ENCODE measurements at places on chromosomes 1 and 21.

GRCh38 chr1:67571901-67572593 lies 113.0 kb upstream of the GADD45A start:
- no peak for DNase-seq

DNA sequence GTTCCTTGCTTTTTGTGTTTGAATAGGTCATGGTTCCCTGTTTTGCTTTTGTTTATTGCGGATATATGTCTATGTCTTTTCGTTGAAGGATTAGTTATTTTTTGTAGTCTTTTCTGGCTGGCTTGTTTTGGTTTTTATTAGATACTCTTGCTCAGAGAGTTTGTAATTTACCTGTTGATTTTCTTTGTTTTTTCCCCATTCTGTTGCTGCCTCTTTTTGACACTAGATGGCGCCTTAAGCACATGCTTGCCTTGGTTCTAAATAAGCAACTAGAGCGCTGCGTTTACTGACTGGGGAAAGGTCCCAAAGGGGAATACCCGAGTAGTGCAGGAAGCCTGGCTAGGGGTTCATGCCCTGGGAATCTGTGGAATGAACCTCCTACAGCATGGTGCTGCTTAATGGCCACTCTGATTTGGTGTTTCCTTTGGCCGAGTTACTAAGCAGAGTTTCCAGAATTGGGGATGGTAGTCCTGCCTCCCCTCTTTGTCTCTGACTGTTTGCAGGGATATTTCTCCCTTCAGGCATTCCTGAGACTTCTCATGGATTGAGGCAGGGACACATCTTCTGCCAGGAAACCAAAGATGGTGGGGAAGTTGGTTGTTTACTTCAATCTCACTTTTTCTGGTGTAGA lies 143.2 kb downstream of the PTPRU start:
- DNase-seq = no peak

DNA sequence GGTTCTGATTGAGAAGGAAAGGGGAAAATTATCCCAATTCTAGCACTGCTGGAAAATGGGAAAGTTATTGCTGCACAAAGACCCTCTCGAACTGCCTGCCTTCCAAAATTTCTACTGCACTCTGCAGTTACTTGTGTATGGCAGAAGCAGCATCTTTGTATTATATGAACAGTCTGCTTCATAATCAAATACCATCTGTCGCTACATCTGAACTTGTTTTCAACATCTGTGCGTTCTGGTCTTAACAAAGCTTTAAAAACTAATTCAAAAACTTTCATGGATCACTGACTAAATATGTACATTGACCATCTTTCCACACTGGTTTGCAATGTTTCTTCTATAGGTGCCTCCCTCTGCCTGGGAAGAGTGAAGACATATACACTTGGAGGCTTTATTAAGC lies 79.2 kb downstream of the PROX1 start:
- no peak for DNase-seq

DNA sequence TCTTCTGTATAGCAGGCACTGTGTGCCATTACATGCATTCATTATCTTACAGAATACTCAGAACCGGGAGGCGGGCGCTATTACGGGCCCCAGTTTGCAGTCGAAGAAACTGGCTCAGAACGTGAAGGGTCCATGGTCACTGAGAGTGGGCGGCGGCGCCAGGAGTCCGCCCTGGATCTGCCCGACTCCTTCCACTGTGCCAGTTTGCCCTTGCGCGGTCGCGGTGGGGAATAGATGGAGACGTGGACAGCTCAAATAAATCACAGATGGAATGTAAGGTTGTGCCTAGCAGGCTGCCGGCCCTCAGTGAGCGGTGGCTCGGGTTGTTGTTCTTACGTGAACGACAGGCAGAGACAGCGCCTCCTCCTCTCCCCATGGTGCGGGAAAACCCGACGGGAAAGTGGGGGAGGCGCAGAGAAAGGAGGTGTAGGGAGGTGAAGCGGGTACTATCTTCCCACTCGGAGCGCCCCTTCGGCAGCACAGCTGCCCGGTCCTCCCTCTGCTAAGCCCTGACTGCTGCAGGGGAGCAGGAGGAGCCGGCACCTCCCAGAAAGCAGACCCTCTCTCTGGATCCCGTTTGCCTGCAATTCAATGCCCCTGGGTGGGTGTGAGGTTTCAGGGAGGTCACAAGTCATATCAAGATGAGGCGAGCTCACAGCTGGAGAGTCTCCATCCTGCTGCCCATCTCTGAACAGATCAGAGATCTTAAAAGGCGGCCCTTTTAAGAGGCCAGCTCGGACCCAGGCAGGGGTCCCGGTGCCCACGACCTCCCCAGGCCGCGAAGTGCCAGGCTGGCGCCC lies 1.1 kb downstream of the COL9A2 start:
- no peak for DNase-seq

DNA sequence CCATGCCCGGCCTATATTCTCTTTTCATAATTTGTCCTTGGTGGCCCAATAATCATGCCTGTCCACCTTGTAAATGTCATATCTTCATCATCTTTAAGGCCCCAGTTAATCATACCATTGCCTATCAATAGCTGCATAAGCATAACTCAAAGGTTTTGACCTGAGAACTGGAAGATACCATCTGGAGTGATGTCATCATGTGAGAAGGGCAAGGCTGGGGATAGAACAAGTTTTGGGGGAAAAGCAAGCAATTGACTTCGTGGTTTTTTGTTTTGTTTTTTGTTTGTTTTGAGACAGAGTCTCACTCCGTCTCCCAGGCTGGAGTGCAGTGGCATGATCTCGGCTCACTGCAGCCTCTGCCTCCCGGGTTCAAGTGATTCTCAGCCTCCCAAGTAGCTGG lies 6.2 kb downstream of the UBIAD1 start:
- no peak for DNase-seq

- DNase-seq = no peak
Measured at GRCh38 chr1:173205146-173206051, 1.7 kb downstream of the TNFSF4 start.

- no peak for DNase-seq
Measured at GRCh38 chr1:2603521-2604155, 17.1 kb downstream of the PRXL2B start.

DNA sequence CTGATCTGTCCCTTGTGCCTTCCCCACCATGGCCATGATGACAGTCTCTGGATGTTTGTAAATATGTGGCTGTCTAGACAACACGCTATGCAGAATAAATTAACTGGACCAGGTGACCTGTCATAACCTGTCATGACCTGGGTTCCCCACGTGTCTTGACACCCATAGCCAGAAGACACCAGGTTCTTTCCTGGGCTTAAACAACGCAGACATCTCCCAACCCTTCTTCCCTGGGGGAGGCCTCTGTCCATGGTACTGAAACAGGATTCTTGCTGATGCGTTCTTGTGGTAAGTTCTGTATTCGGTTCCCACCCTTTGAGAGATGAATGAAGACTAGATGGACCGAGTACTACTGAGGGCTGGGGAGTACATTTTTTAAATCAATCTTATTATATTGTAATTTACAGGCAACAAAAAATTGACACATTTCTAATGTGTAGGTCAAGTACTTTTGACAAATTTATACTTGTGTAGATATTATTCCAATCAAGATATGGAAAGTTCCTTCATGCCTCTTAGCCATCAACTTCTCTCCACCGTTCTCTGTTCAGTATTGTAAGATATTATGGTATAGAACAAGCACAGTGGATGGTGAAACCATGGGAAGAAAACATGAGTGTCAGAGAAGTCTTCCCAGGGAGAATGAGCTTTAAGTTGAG lies 738.8 kb downstream of the PTPRU start:
- DNase-seq = no peak

GRCh38 chr1:213683529-213683928 lies 304.2 kb upstream of the PROX1 start:
- DNase-seq = no peak

DNA sequence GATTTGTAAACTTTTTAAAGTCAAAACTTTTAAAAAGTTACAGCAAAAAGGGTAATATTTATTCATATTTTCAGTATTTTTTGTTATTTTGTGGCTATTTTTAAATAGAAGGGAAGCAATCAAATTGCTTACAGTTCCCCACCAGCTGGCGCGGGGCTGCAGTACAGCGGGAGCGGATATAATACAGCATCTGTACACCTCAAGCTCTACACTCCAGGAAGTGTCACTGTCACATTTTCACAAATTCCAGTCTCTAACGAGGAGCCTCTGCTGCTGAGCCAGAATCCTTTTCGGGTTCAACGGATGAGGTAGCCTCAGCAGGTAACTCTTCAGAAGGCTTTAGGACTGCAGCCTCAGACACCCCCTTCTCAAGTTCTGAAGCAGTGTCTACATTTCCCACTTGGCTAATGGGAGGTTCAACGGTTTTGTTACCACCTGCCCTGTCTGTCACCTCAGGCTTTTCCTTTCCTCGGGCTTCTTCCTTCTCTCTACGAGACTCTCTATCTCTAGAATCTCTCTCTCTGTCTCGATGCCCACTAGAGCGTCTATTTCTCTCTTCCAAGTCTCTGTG lies 11.7 kb downstream of the SOD1 start:
- DNase-seq = no peak

- DNase-seq = no peak
Measured at GRCh38 chr1:31730336-31731048, 26.7 kb upstream of the COL16A1 start.

DNA sequence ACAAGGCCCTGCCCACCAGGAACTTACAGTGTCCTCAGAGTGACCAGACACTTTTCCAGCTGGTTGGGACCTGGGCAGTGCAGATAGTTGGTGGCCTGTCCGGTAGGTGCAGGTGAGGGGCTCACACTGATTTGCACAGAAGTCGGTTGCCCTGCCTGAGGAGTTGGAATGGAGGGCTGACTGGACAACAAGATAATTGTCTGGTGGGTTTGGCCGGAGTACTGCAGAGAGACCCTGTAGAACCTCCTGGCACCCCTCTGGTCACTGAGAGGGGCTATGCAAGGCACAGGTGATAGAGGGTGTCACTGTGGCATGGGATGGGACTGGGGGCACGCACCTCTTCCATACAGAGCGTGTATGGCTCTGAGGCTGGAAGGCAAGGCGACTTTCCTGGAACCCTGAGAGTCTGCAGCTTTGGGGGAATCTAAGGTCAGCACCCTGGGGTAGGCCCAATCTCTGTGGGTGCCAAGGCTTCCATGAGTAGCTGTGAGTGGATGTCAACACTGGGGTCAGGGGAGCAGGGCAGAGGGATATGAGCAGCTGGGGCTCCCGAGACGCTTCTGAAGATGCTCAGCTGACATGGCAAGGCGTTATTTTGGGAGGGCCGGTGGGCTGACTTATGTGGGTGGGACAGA lies 7.6 kb upstream of the PLA2G2D start:
- no peak for DNase-seq

GRCh38 chr1:214318356-214318755 lies 37.4 kb downstream of the SMYD2 start:
- no peak for DNase-seq

DNA sequence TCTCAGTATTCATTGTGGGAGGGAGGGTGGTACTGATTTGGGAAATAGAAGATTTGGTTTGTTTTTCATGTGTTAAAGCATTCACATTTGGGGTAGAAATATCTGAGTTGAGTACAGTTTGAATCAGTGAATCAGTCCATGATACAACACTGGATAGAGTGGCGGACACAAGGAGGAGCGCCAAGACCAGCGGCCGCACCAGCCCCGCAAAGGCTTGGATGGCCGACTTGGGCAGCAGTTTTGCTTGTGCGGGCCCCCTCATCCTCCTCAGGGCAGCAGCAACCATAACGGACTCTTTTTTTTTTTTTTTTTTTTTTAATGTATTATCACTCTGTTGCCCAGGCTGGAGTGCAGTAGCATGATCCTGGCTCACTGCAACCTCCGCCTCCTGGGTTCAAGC lies 20.0 kb upstream of the CDC14A start:
- DNase-seq = no peak

GRCh38 chr1:186717286-186717685 lies 37.1 kb upstream of the PTGS2 start:
- DNase-seq = no peak

DNA sequence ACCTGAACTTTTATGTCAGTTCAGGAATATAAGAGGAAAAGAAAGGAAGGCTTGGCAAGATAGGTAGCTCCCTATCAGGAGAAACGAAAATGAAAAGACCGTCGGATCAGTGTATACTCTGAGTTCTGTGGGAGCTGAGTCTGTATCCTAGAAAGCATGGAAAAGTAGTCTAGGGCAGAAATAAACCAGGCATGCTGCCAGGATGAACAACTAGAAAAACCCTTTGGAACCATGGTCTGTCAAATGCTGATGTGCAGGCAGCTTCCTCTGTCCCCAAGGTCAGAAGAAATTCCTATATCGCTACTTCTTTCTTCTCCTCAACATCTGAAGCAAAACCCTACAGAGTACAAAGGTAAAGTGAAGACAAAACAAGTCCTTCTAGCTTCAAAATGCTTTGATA lies 268.8 kb downstream of the ST6GALNAC3 start:
- no peak for DNase-seq

DNA sequence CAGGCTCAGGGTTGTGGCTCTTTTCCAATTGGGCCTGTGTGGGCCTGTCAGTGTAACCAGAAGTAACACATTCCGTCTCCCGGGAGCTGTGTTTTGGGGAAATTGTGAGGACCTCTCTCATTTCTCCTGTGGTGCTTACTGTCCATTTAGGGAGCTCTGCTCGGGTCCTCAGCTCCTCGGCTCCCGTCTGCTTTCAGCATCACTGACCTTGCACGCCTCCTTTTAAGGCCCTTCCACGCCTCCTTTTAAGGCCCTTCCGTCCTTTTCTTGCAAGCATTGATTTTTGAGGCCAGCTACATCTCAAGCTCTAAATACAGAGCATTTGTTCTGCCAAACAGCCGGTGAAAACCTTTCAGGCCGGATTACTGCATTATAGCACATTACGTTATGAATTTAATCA lies 9.7 kb downstream of the CA6 start:
- no peak for DNase-seq

GRCh38 chr21:44294391-44295162 lies 5.3 kb upstream of the PFKL start:
- DNase-seq = no peak

DNA sequence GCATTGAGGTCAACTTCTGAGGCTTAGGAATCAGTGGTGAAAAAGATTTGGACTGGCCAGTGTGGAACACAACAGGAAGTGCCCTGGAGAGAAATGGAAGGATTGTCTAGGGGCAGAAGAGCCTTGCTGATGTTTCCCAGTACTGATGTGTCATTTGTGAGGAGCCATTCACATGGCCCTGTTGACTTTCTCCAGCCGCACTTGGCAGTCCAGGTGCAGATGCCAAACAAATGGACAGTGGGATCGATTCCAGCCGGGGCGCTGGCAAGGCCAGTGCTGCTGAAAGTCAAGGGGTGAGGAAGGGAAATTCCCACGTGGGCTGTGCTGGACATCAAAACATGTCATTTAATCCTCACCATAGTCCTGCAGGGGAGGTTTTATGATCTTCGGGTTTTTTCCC lies 4.9 kb upstream of the TRIM63 start:
- DNase-seq = no peak

DNA sequence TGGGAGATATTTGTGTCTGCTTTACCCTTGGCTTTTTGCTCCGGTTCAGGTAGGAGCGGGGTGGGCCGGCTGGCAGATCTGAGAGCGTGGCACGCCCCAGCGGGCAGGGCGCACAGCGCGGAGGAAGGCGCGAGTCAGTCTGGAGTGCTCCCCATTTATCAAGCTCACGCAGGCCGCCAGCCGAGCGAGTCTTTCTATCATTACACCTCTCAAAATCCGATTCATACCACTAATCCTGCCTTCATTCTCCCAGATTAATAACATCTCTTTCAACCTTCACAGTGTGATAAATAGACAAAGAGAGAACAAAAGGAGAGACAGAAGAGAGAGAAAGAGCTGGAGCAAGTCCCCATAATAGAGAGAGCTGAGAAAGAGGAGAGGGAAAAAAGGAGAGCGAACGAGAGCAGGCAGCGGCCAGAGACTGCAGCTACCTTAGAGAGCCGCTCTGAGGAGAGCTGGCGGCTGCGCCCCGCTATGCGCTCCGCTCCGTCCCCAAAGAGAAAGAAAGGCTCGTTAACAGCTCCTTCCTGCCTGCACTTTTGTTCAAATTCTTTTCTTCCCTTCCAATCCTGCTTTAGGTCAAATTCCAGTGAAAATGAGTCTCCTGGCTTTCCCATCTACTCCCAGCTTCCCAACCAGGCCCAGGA lies 48.0 kb downstream of the DMAP1 start:
- no peak for DNase-seq

Data from stimulated activated CD8-positive, alpha-beta memory T cell treated with anti-CD3 and anti-CD28 coated beads, Interleukin-7, amount 100 ng/mL, for 4 hours (primary cell).